ENCODE measurements at places on chromosomes 1 and 21.

DNA sequence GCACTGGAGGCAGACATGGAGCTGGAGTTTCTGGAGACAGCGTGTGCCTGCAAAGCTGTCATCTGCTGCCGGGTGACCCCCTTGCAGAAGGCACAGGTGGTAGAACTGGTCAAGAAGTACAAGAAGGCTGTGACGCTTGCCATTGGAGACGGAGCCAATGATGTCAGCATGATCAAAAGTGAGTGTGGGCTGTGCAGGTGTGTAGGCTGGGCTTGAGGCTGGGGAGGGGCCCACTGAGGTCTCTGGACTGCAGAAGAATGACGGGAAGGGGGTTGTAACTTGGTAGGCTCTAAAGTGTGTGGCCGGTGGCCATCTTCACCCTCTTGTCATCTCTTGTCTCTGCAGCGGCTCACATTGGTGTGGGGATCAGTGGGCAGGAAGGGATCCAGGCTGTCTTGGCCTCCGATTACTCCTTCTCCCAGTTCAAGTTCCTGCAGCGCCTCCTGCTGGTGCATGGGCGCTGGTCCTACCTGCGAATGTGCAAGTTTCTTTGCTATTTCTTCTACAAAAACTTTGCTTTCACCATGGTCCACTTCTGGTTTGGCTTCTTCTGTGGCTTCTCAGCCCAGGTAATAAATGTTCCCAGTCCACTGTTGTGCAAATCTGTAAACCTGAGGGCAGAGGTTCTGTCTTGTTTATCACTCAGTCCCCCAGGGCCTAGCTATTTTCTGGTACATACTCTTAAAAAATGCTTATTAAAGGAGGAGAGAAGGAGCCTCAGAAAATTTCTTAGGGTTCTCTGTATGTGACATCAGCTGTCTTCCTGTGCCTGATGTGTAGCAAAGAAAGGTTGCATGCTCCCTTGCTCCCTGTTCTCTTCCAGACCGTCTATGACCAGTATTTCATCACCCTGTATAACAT is 19.9 kb downstream of the ATP8B2 start:
- DNase-seq = no peak

DNA sequence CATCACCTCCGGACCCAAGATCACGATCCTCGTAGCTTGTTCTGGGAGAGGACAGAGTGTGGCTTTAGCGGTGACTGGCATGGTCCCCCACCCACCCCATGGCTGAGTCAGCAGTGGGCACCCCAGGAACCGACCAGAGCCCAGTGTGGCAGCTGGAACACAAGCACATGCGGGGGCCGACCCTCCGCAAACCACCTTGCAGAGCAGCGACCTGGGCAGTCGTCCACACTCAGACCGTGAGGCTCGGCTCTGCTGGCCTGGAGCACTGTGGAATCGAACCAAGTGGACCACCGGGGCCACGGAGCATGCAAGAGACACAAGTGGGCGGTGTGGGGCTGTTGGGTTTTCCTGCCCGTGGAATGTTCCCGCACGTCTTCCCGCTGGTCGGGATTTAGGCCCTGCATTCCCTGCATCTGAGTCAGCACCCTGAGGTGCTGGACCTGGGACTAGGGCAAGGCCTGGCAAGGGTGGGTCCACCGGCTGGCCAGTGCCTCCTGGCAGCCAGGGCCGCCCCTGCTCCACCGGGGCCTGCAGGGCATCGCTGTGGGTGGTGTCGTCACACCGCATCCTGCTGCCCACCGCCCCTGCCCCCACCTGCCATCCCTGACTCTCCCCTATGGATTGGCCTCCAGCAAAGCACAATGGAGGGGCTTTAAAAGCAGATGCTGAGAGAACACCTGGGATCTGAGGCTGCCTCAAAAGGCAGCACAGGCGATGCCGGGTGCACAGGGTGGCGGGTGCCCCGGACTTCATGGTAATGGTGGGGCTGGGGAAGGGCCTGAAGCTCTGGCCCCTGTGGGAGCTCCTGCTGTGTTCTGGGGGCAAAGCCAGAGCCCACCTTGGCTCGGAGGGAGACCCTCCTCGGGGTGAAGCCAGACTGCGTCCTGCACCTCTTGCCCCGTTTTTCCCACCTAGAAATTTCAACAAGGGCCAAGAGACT is 18.5 kb downstream of the MORN1 start:
- peak; percentile 80 for DNase-seq

DNA sequence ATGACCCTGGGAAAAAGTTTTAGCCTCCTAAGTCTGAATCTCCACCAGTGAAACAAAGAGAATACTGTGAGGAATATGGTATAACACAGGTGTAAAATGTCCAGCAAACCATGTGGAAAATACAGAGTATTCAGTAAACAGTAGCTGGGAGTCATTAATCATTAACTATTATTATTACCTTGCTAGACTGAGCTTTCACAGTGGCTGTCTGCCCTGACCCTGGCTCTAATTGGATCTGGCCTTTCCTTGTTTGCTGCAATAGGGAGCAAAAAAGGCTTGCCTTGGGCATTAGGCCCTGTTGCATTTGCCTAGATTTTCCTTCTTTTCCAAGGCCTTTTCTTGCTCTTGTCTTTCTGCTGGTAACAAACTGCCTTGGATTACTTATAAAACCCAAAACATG is 179.1 kb upstream of the BEND5 start:
- no peak for DNase-seq

DNA sequence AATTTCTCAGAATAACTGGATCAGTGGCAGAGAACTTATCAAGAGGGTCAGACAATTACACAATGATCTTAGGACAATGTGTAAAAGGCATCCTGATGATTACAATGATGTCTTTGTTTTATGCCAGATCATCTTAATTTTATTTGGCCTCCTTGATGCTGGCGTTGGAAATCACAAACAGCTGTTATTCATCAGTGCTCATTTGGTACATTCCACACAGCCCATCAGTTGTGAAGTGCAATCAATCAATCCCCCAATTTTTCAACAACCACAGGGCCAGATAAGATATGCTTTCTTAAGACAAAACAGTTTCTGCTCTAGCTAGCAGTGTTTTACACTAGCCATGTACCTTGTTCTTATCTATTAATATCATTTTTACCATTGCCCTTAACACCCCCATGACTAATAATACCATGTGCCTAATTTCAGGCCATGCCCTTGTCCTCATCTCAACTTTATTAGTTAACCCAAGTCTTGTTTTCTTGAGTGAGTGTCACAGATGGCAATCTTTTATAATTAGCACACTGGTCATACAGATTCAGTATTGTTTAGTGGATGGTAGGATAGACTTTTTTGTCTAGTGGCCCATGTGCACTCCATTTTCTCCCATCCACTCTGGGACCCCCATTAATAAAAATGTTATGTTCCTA is 40.8 kb upstream of the COL24A1 start:
- DNase-seq = no peak

GRCh38 chr1:51920130-51920529 is 41.6 kb upstream of the NRDC start:
- DNase-seq = no peak

DNA sequence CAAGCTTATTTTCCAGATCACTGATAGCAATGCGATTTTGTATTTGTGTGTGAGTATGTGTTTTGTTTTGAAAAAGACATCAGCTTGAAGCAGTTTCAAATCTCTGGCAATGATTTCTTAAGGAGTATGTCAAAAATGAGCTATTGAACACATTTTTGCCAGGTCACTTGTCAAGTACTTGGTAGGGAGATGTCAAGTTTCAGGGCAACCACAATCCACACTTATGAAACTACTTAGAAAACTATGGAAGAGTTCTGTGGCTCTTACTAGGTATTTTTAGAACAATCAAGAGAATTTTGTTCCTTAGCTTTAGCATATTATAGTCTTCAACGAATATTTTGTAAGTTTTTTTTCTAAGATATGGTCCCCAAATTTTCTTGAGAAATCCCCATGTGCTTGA is 318.8 kb upstream of the ZRANB2 start:
- no peak for DNase-seq
